ENCODE measurements at places on chromosomes 3 and 15. TPM values are rescaled to one million over a fixed set of nuclear protein-coding genes. Genes with fewer than 3 reads are reported as not detected.

GRCh38 chr15:52230073-52230472 is 38.9 kb upstream of the GNB5 start:
- DNase-seq = no peak

DNA sequence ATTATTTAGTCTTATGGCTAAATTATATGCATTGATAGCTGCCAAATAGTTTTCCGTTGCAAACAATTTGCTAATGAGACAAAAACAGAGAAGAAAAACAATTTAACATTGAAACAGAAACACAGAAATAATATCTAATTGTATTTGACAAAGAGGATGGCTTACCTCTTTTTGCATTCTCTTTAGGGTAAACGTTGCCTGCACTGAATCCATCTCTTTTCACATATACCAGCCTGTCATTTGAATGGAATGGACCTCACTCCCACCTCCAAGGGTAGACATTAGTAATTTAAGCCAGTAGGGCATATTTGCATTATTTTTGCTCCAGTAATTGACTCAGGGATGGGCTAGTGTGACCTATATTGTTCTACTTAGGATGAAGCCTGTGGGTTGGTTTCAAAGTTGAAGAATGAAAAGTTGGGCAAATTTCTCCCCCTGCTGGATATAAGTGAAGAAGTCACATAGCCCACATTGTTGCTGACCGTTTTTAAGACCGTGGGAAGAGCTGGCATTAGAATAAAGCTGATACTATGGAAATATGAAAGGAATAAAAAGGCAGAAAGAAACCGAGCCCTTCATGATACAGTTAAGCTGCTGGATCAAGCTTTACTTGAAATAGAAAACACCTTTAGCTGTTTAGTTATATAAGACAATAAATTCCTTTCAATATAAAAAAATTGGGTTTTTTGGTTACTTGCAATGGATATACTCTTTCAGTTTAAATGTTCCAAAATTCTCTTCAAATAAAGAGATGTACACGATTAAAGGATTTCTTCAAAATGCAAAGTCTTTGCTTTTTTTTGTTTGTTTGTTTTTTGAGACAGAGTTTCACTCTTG is 26.9 kb downstream of the PIERCE2 start:
- no peak for DNase-seq

GRCh38 chr3:174051191-174051590 is 653.6 kb downstream of the NLGN1 start:
- no peak for DNase-seq

- no peak for DNase-seq
Measured at GRCh38 chr15:45795440-45796069, 160.7 kb downstream of the SQOR start.

DNA sequence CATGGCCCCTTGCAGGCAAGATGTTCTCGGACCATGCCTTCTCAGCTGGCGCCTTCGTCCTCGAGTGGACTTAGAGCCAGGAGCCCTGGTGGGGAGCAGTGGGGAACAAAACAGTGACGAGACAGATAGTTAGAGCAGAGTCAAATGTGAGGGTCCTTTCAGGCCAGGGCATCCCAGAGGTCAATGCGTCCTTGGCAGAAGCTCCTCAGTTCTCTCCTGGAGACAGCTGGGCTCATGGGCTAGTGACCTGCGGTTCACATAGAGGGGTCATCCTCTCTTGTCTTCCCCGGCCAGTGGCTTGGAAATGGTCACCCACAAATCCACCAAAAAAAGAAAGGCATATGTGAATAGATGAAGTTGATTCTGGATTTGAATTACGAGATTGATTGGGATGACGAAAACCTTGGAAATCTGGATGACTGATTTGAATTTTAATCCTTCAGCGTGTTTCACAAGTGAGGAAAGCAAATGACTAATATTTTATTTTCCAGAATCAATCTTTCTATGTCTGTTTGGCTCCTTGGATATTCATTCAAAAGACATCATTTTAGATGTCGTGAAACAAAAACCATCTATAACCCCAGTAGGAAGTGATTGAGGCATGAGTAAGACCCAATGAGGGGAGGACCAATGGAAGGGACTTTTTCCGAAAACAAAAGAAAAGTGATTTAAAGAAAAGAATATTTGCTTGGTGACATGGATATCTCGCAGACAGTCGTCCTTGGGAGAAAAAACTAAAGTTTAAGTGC is 84.5 kb downstream of the ASB7 start:
- no peak for DNase-seq

- DNase-seq = no peak
Measured at GRCh38 chr15:84750583-84751092, 2.2 kb downstream of the ZNF592 start.

- no peak for DNase-seq
Measured at GRCh38 chr15:82679626-82680199, 30.0 kb downstream of the AP3B2 start.

The CDHR4 gene
- total RNA-seq = 0.10 TPM

The FAM107A gene
- 40.7 TPM for total RNA-seq

The HRG gene
- not detected for total RNA-seq

The GOLGA6D gene
- not detected for total RNA-seq

The CIB1 gene
- 48.7 TPM for total RNA-seq

The FBXW12 gene
- not detected for total RNA-seq

The SCG5 gene
- not detected for total RNA-seq

Measured in MG63 (cell line).